ENCODE measurements at places on chromosomes 2 and 18.

GRCh38 chr18:49494660-49495059 lies 7.6 kb upstream of the C18orf32 start:
- DNase-seq = no peak

- DNase-seq = no peak
These were observed 27.1 kb downstream of the MCFD2 start for GRCh38 chr2:46888421-46888952.

DNA sequence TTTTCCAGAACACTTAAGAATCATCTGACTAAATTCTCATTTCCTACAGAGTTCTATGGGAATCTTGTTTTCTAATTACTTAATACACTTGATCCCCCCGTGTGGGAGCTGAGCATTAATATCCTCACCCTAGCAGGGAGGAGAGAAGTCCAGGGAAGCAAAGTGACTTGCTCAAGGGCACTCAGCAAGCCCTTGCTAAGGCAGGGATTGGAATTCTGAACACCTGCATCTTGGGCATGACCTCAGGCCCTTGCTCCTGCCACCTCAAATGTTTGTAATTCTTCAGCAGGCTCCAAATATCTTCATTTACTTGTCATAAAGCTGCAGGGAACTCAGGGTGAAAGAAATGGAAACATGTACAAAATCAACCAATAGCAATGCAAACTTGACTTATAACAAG lies 162.4 kb downstream of the GPD2 start:
- DNase-seq = no peak

GRCh38 chr2:138504546-138505235 lies 3.1 kb downstream of the SPOPL start:
- peak; percentile 30 for DNase-seq

GRCh38 chr18:64245126-64245861 lies 96.4 kb upstream of the LINC00305 start:
- peak; percentile 33 for DNase-seq

DNA sequence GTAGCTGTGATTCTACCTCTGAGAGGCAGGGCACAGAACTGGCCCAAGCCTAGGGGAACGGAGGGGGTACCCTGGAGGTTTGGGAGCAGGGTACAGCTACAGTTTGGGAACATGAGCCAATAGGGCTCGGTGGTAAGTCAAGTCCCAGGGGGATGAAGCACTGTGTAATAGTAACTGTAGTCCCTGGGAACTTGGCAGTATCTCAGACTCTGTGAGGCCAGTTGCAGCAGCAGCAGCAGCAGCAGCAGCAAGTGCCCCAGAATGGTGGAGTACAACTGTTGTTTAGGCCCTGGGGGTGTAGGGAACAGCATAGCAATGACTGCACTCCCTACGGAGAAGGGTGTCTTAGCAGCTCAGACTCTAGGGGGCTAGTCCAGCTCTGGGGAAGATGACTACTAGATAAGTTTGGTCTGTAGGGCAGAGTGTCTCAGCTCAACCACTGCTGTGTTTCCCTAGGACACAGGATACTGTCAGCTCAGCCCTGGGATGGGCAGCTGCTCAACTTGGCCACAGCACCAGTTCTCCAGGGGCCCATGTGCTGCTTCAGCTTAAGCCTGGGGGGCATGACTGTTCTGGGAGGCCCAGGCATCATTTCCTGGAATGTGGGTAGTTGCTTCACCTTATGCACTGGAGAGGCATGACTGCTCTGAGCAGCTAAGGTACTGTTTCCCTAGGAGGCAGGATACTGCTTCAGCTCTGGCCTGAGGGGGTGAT lies 20.5 kb downstream of the CARF start:
- peak; percentile 57 for DNase-seq

GRCh38 chr2:236298924-236299475 lies 34.8 kb upstream of the ASB18 start:
- no peak for DNase-seq

DNA sequence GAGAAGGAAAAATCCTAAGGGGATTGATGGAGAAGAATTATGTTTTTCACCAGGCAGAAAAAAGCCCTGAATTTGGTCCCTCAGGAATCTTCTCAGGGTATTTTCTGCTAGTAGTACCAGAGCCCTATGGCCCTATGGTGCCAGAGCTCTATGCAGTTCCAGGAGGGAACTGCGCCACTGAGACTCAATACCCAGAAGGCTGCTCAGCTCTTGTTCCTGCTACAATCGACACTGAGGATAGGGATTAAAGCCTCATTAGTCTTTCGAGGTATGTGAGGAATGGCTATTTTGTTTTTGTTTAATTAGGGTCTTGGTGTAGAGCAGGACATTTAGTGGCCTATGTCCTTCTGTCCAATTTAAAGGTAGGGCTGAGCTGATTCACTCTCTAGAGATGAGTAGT lies 21.7 kb upstream of the PPP3R1 start:
- no peak for DNase-seq

- peak; percentile 88 for DNase-seq
These were observed 16.4 kb downstream of the PTPN18 start for GRCh38 chr2:130372055-130372832.

DNA sequence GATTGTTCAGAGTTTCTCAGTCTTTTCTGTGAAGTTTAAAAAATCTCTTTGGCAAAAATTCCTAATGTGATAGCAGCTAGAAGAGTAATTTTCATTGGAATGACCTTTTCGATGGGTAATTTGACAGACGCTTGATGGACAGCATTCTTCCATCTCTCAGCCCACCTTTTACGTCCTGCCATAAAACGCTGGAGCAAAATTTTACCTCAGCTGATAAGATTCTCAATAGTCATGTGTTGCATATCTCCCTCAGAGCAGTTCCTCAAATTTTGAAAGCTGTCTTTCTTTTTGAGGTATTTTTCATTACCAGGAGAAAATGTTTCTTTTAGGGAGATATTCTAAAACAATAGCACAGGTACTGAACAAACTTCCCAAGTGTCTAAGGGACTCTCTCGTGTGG lies 441.4 kb downstream of the PARD3B start:
- no peak for DNase-seq

GRCh38 chr18:9866627-9867026 lies 19.1 kb upstream of the TXNDC2 start:
- DNase-seq = no peak

DNA sequence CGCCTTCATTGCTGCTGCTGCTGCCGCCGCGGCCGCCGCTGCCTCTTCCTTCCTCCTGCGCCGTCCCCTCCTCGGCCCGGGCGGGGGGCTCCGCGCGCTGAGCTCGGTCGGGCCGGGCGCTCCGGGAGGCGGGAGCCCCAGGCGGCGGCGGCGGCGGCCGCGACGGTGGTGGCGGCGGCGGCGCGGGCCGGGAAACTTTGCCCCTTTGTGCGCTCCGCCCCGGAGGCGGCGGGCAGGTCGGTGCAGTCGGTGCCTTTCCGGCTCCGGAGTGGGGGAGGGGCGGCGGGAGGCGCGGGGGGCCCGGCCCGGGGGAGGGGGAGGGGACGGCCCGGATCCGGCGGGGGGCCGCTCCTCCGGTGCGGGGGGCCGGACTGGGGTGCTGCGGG lies 205 bp downstream of the TET3 start:
- DNase-seq = peak; percentile 43

- no peak for DNase-seq
These were observed 285.4 kb downstream of the NUP35 start for GRCh38 chr2:183409662-183410061.

DNA sequence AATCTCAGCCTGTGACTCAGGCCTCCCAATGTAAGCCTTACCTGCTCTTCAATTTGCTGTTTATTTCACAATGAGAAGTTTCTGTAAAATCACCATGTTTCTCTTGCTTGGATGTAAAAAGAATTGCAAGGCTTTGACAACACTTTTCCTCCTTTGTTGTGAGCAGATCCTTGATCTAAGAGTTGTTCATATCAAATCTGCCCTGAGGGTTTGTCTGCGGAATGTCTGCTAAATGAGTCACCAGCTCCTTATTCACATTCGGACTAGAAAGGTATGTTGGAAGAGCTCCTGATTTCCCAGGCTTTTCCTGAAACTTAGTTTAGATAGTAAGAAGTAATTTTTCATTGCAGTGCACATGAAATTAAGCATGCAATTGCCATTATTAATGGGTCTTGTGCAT lies 268.2 kb upstream of the TCF4 start:
- peak; percentile 92 for DNase-seq

- peak; percentile 59 for DNase-seq
These were observed 299.1 kb downstream of the PAX3 start for GRCh38 chr2:221999717-222000116.

- no peak for DNase-seq
These were observed 643.3 kb downstream of the BCL11A start for GRCh38 chr2:59910166-59910565.

DNA sequence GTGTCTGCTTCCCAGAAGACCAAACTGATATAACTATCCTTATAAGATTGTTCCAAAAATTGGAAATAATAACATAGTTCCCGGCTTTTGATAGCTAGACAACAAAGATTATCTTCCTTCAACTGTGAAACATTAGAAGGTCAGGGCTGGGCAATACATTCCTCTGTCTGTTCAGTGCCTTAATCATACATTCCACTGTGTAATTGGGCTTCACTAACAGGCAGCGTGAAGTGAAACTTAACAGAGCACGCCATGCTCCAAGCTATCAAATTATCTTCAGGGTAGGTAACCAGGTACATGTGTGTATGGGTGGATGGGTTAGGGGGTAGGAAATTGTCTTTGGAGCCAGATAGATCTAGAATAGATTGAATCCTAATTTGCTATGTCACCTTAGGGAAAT lies 23.5 kb upstream of the ARL5A start:
- peak; percentile 83 for DNase-seq

GRCh38 chr2:231357931-231358330 lies 37.6 kb upstream of the B3GNT7 start:
- no peak for DNase-seq

GRCh38 chr2:58540681-58541080 lies 299.6 kb upstream of the FANCL start:
- no peak for DNase-seq

DNA sequence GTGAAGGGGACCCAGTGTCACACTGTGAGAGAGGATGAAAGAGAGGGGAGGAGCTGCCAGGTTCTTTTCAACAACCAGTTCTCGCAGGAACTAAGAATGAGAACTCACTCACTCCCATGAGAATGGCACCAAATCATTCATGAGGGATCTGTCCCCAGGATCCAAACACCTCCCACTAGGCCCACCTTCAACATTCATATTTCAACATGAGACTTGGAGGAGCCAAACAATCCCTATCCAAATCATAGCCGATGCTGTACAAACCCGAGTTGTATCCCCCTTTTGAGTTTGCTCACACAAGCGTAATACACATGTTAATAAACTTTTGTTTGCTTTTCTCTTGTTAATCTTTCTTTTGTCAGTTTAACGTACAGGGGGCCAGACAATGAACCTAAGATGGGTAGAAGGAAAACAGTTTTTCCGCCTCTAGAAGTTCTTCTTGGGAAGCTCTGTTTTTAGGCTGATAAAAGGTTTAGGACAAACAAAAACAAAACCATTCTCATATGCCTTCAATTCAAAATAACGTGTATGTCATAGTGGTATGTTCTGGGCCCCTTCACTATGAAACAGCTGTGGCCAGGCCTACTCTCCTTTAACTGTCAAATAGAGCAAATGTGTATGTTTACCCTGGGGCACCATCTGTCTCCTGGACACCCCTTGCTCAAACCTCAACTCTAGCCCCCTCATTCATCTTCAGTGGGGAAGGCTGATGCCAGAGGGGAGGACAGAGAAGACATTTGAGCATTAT lies 9.1 kb upstream of the TMEM37 start:
- no peak for DNase-seq

- no peak for DNase-seq
These were observed 730.4 kb downstream of the PLCL1 start for GRCh38 chr2:198534756-198535155.

DNA sequence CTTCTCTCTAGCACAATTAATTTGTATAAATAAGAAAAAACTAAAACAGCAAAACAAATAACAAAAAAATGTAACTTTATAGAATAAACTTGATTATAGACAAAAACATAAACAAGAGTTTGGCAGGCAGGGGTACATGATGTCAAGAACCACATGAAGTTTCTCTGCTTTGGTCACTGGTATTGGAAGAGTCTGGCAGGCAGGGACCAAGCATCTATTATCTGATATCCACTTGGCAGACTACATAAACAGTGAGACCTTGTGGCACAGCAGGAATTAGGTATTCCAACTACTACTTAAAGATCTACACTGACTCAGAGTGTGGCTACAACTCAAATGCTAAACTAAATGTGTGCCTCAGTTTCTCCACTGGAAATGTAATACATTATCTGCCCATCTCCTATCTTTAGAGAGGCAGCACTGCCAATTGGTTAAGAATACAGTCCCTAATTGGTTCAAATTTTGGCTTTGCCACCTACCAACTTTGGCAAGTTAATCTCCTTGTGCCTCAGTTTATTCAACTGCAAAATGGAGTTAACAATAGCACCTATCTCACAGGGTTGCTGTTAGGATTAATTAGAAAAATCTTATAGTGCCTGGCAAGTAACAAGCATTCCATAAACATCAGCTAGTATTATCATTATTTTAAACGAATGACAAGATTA lies 2.7 kb downstream of the MAP4K3 start:
- DNase-seq = no peak

GRCh38 chr2:112846031-112846430 lies 9.5 kb upstream of the IL1B start:
- no peak for DNase-seq

- no peak for DNase-seq
These were observed 354.6 kb downstream of the FSIP2 start for GRCh38 chr2:186093174-186093573.

DNA sequence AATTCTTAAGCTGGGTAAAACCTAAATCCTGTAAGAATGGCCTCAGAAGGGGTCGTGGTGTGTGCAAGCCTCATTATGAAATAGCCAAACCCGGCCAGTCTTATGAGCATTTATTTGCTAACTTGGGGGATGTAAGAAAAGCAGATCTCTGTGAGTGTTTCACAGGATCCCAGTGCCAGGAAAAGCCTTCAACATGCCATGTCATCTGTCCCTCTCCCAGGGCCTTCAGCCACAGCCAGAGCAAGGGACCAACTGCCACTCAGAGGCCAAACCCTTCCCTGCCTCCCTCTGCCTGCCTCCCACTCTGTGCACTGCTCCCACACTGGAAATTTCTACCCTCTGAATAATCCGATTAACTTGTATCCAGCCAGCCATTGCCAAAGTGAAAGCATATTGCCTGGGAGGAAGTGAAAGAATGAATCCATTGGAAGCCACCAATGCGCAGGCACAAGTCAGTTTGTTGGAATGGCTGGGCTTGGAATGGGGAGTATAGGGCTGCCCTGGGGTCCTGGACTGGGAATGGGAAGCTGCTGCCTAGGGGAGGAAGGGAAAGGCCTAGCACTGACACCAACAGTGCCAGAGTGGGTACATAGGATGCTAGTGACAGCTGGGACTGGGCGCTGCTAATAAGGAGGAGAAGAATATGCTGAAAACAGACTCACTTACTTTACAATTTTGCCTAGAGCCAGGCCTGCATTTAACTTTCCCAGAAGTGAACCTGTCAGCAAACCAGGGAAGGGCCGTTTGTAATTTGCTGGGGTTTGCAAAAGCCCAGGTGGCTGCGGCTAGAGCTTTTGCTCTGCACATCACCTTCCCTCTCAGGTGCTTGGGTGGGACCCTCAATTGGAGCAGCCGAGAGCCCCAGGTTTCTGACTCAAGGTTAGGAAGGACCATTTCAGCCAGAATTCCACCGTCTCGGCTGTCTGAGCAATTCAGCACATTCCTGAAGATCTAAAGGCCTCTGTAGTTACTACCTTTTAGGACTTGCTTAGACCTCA lies 146.6 kb upstream of the NCK2 start:
- peak; percentile 33 for DNase-seq

- DNase-seq = peak; percentile 51
These were observed 30.0 kb downstream of the VIL1 start for GRCh38 chr2:218448934-218449333.

Measured in kidney tubule cell (primary cell).